D721Med (cell line): ENCODE measurements at places on chromosomes 2 and 18.

GRCh38 chr2:6927186-6927585 lies 10.0 kb downstream of the RNF144A start:
- peak; percentile 76 for DNase-seq

DNA sequence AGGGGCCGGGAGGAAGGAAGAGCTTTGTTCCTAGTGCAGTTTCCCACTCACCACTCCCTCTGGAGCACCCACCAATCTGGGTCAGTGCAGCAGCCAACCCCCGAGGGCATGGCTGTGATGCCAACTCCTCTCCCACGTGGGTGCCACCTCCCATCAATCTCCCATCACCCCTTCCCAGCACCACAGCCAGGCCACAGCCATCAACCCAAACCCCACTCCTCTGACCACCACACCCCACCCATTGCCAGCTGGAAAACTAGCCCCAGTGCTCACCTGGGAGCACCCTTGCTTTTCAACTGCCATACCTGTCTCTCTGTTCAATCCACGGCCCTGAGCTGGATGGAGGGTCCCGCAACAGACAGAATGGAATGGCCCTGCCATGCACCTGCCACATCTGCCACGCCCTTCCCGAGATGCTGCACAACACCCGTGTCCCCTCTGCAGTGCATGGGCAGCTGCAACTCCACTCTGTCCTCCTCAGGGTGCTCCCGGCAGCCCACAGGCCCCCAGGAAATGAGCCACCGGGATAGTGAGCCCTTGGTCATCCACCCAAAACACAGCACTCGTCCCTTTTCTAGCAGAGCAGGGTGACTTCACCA lies 112.4 kb upstream of the ID2 start:
- no peak for DNase-seq

GRCh38 chr2:14633461-14634181 lies 1.1 kb downstream of the LRATD1 start:
- DNase-seq = no peak

- no peak for DNase-seq
Measured at GRCh38 chr2:240205348-240205747, 64.9 kb upstream of the OTOS start.
